ENCODE measurements at places on chromosomes 5 and 9.

- DNase-seq, result no peak
Observed at GRCh38 chr9:35774907-35775635, 16.3 kb upstream of the NPR2 start.

- DNase-seq, result no peak
Observed at GRCh38 chr9:94654165-94654894, 15.0 kb upstream of the FBP1 start.

GRCh38 chr9:109789556-109789955 is 9.6 kb downstream of the PALM2AKAP2 start:
- DNase-seq, result no peak

DNA sequence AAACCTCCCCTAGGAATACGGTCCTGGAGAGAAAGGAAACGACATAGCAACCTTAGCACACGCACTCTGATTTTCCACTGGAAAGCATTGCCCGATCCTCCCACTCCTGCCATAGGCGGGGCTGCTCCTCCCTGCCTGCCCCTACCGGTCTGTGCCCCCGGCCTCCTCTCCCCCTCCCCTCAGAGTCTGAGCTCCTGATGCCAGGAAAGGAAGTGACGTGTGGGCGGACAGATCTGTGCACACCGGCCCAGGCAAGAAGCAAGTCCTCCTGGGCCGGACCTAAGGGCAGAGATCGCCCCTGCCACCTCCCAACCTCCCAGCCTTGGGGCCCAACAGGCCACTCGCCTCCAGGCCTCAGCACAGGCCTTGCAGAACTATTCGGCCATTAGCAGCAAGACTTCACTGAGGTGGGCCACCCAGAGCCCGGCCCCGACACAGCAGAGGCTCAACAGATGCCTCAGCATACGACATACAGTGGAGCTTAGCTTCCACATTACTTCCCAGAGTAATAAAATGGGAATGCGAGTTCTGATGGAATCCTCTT is 7.2 kb downstream of the NINJ1 start:
- DNase-seq, result peak; percentile 79

DNA sequence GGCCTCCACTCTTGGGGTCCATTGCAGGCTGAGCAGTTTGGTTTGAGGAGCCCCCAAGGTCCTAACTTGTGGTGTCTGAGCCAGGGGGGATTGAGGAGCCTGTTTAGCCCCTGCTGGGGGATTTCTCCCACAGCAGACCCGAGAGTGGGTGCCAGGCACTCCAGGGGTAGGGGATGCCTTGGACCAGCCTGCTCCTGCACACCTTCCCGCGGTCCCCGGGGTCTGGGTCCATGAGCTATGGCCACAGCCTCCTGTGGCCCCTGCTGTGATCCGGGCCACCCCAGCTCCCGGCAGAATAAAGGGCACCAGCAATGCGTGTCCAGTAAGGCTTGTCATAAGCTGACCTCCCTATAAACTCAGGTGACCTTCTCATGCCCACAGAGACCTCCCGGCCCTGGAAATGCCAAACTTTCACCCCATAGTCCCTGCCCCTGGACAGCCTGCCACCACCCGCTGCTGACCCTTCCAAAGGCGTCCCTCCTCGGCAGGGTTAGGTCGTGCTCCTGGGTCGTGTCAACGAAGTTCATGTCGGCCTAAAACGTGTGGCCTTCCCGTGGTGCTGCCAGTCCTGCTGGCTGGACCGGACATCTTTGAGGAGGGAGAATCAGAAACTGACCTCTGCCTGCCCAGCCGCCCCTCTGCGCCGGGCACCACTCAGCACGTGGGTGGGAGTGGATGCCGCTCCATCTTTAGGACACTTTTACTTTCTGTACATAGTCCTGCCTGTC is 137.6 kb downstream of the MRPL36 start:
- DNase-seq, result peak; percentile 43

- no peak for DNase-seq
Observed at GRCh38 chr5:139861889-139862207, 66.2 kb downstream of the PSD2 start.

DNA sequence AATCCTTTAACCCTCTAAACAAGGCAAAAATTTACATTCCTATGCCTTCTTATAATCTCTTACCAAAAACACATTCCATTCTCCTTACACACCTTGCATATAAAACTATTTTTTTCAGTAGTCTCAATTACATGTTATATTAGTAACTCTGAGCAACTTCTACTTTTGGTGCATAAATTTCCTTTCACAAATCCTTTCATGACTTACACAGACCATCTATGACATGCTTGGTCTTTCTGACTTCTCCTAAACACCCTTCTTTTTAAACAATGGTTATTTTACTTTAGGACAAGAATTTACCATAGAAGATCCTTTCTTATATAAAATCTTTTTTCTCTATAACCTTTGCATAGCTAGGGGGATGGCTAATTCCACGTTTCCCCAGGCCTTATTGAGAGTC is 208.0 kb upstream of the ARRDC3 start:
- DNase-seq, result no peak

- no peak for DNase-seq
Observed at GRCh38 chr5:31825518-31826068, 186.7 kb downstream of the PDZD2 start.

GRCh38 chr9:75461183-75461582 is 372.9 kb downstream of the OSTF1 start:
- no peak for DNase-seq

- no peak for DNase-seq
Observed at GRCh38 chr9:22590336-22591033, 143.9 kb downstream of the DMRTA1 start.
